ENCODE measurements at places on chromosomes 6 and 20. TPM values are rescaled to one million over a fixed set of nuclear protein-coding genes. Genes with fewer than 3 reads are reported as not detected.

DNA sequence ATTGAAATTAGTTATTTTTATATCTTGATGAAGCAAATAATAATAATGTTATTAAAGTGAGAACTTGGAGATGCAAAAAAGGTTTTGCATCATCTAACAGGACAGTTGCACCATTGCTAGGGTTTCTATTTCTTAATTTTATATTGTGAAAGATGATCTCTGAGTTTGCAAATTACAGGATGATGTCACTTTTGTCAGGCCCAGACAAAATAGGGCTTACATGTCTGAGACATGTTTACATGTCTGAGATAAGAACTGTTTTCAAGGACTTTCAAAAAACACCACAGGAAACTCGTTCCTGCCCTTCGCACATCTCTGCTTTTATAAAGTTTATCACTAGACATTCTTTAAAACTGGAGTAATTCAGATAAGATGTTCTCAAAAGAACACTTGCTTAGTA is 1075.8 kb upstream of the MANEA start:
- no peak for DNase-seq
- no peaks in the 10 kb centered on the region for H3K4me1 ChIP-seq
- H3K4me3 ChIP-seq: no peak overlapping the region
- H3K27ac ChIP-seq: no peak overlapping the region

DNA sequence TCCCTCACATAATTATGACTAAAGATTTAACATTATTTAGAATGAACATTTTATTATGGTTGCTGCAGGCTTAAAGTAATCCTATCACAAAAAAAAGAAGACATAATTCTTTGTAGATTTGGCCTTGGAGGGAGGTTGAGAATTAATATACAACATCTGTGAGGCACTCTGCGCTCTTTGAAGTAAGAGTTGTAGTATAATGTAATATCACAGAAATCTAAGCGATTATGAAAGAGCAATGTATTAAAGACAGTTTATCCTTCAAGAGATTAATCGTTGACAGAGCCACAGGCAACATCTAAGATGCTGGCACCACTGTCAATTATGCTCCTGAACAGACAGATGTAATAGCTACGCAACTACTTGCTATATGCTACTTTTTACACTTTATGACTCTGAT is 946.8 kb downstream of the GRIK2 start:
- H3K27ac ChIP-seq: no peak overlapping the region
- H3K4me3 ChIP-seq: no peak overlapping the region
- H3K36me3 ChIP-seq: no peaks in the 10 kb centered on the region
- no peaks in the 10 kb centered on the region for H3K27me3 ChIP-seq

- no peaks in the 10 kb centered on the region for H3K27me3 ChIP-seq
- DNase-seq: no peak
- H3K36me3 ChIP-seq: no peaks in the 10 kb centered on the region
- no peaks in the 10 kb centered on the region for H3K4me1 ChIP-seq
Observed at GRCh38 chr6:51855310-51856082, 231.9 kb downstream of the PKHD1 start.

GRCh38 chr20:7031222-7031621 is 263.7 kb downstream of the BMP2 start:
- no peaks in the 10 kb centered on the region for H3K4me1 ChIP-seq
- no peaks in the 10 kb centered on the region for H3K27me3 ChIP-seq
- H3K4me3 ChIP-seq: no peak overlapping the region
- no peaks in the 10 kb centered on the region for H3K36me3 ChIP-seq
- no peak overlapping the region for H3K27ac ChIP-seq

DNA sequence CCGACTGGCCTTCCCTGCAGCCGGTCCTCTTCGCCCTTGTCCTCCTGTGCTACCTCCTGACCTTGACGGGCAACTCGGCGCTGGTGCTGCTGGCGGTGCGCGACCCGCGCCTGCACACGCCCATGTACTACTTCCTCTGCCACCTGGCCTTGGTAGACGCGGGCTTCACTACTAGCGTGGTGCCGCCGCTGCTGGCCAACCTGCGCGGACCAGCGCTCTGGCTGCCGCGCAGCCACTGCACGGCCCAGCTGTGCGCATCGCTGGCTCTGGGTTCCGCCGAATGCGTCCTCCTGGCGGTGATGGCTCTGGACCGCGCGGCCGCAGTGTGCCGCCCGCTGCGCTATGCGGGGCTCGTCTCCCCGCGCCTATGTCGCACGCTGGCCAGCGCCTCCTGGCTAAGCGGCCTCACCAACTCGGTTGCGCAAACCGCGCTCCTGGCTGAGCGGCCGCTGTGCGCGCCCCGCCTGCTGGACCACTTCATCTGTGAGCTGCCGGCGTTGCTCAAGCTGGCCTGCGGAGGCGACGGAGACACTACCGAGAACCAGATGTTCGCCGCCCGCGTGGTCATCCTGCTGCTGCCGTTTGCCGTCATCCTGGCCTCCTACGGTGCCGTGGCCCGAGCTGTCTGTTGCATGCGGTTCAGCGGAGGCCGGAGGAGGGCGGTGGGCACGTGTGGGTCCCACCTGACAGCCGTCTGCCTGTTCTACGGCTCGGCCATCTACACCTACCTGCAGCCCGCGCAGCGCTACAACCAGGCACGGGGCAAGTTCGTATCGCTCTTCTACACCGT is 6.1 kb downstream of the UBD start:
- no peaks in the 10 kb centered on the region for H3K36me3 ChIP-seq
- no peak overlapping the region for H3K4me3 ChIP-seq
- no peak for DNase-seq
- H3K27ac ChIP-seq: no peak overlapping the region
- no peaks in the 10 kb centered on the region for H3K4me1 ChIP-seq
- H3K27me3 ChIP-seq: peaks cover 25% of the 10 kb centered on the region

DNA sequence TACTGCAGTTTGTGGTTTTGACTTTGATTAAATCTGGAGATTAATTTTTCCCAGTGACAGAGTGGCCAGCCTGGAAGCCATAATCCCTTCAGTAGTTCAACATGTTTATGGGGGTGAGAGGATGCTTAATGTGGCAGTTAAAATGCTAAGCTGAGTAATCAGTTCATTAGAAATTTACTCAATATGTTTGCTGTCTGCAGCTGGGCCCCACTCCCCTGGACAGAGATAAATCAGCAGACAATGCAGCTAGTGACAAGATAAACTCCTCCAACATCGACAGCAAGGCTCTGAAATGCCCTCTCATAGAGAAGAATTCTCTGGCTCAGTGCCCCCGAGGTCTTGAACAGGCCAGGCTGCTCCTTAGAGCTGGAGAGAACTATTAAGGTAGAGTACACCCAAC is 101.9 kb downstream of the LRFN2 start:
- H3K27ac ChIP-seq: no peak overlapping the region
- no peak overlapping the region for H3K4me3 ChIP-seq
- H3K4me1 ChIP-seq: no peaks in the 10 kb centered on the region

DNA sequence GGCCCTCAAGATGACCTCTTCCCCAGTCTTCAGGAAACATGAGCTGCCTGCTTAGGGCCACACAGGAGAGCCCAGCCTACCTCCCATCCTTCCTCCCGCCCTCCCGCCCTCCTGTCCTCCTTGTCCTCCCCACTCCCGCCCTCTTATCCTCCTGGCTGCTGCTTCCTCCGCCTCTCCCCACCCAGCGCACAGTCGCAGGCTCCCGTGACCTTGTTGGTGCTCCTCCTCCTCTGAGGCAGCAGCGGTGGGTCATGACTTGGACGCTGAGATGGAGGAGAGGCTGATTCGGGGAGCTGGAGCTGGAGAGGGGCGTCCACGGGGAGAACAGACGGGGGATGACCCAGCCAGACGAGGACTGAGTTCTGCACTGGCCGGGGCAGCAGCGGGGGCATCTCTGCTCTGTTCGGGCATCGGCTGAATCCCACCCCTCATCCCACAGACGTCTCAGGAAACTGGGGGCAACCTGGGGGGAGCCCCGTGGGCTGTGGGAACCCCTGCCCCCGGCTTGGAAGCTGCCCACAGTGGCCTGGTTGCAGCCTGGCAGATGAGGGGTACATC is 32.4 kb downstream of the CHRNA4 start:
- H3K27ac ChIP-seq: no peak overlapping the region
- H3K27me3 ChIP-seq: peaks cover 44% of the 10 kb centered on the region
- H3K4me3 ChIP-seq: no peak overlapping the region
- DNase-seq: no peak
- H3K36me3 ChIP-seq: no peaks in the 10 kb centered on the region

DNA sequence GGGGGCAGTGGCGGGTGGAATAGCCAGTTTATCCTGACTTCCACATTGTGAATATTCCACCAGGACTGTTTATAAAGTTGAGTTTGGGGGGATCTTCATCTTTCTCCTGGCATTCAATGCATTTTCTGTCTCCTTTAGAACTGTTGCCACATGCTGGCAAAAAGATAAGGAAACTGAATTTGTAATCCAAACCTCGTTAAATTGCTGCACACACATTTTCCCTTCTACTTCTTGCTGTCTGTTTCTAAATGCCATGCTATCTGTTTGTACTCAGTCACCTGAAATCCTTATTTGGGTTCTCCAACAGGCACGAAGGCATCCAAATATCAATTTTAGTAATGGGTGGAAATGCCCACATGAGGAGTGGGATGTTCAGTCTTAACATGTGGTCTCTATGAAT is 180.2 kb upstream of the CCN2 start:
- no peaks in the 10 kb centered on the region for H3K27me3 ChIP-seq
- H3K4me3 ChIP-seq: no peak overlapping the region
- no peaks in the 10 kb centered on the region for H3K36me3 ChIP-seq
- no peak overlapping the region for H3K27ac ChIP-seq
- DNase-seq: no peak

DNA sequence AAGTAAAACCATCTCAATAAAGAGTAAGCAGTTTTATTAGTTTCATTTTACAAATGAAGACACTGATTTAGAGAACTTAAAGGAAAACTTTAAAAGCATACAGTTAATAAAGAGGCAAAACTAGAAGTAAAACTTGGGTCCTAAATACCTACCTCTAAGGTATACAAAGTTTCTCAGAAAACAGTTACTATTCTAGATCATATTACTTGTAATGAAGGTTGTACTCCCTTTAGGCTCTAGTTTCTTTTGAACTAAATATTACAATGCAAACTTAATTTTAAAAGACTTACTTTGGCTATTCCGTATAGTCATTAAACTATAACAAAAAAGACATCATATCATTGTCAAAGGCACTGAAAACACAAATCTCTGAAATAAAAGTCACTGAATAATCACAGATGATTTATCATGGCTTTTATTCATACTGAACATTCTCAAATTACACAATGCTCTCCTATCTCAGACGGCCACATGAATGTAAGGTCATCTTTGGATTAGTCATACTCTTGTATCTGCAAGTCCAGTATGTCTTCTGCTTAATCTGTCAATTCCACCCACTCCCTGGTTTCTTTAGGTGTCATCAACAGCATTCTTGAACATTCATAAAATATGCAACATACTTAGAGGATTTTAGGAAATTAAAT is 361.6 kb upstream of the RUNX2 start:
- H3K27me3 ChIP-seq: no peaks in the 10 kb centered on the region
- H3K27ac ChIP-seq: no peak overlapping the region
- 0 out of 2 replicates have a peak, but pooled peaks cover 9% of the 10 kb centered on the region for H3K4me1 ChIP-seq
- DNase-seq: peak; percentile 55
- H3K36me3 ChIP-seq: no peaks in the 10 kb centered on the region
- no peak overlapping the region for H3K4me3 ChIP-seq

GRCh38 chr6:82227770-82228169 is 19.8 kb downstream of the IBTK start:
- no peak for DNase-seq
- H3K36me3 ChIP-seq: no peaks in the 10 kb centered on the region
- no peak overlapping the region for H3K27ac ChIP-seq

GRCh38 chr6:131023834-131024504 is 39.1 kb downstream of the EPB41L2 start:
- no peaks in the 10 kb centered on the region for H3K36me3 ChIP-seq
- peaks cover 9% of the 10 kb centered on the region for H3K4me1 ChIP-seq
- peak overlapping the region; percentile 57 for H3K27ac ChIP-seq

- no peaks in the 10 kb centered on the region for H3K36me3 ChIP-seq
- H3K4me3 ChIP-seq: peak overlapping the region; percentile 27
- H3K4me1 ChIP-seq: peaks cover 68% of the 10 kb centered on the region
Observed at GRCh38 chr6:113632220-113632864, 224.8 kb upstream of the MARCKS start.

DNA sequence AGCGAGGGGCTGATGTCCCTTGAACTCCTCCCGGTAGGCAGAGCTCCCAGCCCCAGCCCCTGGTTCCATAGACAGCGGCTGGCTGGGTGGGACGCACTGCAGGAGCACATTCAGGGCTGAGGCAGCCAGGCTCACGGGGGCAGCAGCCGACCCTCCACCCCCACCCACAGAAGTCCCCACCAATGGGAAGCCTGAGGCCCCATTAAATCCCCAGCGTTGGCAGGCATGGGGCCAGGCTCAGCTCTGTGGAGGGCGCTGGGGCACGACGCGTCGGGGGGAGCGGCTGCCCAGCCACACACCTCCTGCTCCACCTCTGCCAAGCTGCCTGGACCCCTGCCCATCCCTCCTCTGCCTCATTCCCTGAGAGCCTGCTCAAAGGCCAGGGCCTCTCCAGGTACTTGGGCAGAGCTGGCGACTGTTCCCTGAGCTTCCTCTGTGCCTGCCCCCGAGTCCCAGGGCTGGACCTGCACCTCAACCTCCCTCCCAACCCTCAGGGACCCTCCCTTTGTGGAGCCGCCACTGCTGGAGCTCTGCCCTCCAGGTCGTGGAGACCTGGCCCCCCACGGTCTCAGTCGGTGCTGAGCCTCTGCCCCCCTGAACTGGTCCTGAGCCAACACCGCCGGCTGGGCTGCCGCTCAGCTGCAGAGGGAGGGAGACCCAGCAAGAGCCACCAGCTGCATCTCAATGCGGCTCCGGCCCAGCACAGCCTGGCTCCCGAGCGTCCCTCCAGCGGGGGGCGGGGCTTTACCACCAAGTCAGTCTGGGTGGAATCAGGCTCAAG is 9.1 kb downstream of the CHRNA4 start:
- no peak overlapping the region for H3K4me3 ChIP-seq
- H3K36me3 ChIP-seq: no peaks in the 10 kb centered on the region
- H3K27ac ChIP-seq: no peak overlapping the region
- DNase-seq: no peak
- H3K4me1 ChIP-seq: no peaks in the 10 kb centered on the region

DNA sequence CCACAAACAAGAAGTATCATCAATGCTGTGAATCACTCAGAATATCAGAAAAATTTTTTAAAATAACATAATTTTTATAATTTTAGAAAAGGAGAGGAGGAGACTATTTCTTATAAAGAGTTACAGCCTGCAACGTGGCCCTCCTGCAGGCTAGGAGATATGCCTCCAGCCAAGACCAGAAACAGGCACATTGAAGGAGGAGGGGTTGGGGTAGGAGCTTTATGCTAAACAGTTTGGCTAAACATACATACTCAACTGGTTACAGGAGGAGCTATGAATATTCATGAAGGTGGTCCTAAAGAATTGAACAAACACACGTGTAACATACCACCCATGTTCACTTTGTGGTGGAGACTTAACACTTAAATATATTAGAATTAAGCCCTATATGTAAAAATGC is 14.2 kb upstream of the LCA5 start:
- no peak for DNase-seq
- no peak overlapping the region for H3K27ac ChIP-seq
- no peaks in the 10 kb centered on the region for H3K36me3 ChIP-seq
- no peaks in the 10 kb centered on the region for H3K4me1 ChIP-seq

The NCOA7 gene
- total RNA-seq: 51.0 TPM

The RBBP9 gene
- 24.0 TPM for total RNA-seq

The PTPRK gene
- 89.3 TPM for total RNA-seq

The DCDC2 gene
- total RNA-seq: 4.2 TPM

The RNF144B gene
- total RNA-seq: 34.5 TPM

The SLC16A10 gene
- 1.7 TPM for total RNA-seq

The PPP1R3G gene
- 1.1 TPM for total RNA-seq

The TUBB1 gene
- 0.18 TPM for total RNA-seq

The PPP1R3D gene
- 9.9 TPM for total RNA-seq

The TDRD6 gene
- total RNA-seq: 0.57 TPM

The SLPI gene
- total RNA-seq: 55.1 TPM
